ENCODE measurements at places on chromosomes 7 and 10. TPM values are rescaled to one million over a fixed set of nuclear protein-coding genes. Genes with fewer than 3 reads are reported as not detected.

DNA sequence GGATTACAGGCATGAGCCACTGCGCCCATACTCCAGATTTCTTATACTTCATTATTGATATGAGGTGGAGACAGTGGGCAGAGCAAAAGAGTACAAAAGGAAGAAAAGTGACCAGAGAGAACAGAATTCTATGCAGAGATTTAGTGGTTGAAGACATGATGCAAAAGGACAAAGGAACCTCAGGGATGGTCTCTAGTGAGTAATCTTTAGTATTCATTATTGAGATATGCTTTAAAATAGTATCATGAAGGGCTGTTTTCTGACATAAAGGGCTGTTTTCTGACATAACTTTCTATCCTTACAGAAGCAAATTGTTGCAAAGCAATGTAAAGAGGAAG, 81.2 kb upstream of the OIT3 start:
- no peak for DNase-seq

The SHTN1 gene
- polyA plus RNA-seq, result 0.35 TPM

DNA sequence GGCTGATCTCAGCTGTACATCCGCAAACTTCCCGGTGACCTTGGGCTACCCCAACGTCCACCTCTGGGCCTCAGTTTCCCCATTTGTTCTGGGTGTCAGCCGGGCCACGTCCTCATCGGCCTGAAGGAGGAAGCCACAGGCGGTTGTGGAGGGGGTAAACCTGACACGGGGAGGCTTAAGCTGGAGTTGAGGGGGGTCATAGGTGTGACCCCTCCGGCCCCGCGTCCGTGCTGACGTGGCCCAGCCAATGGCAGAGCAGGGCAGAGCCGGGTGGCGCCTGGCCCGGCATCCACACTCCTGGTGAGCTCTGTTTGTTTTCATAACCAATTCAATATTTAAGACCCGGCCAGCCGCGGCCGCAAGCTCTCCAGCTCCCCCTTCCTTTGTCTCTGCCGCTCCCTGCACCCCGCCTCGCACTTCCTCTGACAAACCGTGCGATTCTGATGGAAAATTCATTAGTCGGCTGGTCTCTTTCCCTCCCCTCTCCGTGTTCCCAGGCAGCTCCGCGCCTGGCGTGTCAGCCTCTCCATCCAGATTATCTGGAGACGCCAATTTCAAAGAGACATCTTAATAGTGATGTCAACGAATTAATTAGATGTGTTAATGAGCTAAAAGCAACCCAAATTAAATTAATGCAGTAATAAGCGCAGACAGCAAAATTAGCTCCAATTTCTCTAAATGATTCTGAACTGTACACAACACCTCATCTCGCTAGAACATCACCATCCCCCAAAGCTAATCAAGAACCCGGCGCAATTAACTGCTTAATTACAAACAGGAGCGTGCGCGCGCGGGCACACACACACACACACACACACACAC, 55.4 kb downstream of the MICALL2 start:
- no peak for DNase-seq

- no peak for DNase-seq
Observed at GRCh38 chr10:99605351-99605750, 14.9 kb downstream of the SLC25A28 start.

DNA sequence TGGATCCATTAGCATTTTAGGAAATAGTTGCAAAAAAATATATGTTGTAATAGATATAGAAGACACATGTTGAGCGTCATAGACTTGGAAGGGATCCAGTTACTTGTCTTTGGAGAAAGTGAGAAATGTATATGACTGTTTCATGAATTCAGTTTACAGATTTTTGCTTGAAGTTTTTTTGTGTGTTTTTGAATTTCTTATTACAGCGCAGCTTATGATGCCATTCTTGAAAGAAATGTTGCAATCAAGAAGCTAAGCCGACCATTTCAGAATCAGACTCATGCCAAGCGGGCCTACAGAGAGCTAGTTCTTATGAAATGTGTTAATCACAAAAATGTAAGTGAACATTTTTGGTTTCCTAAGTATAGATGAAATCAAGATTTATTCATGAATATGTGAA, 98.2 kb downstream of the MAPK8 start:
- no peak for DNase-seq

DNA sequence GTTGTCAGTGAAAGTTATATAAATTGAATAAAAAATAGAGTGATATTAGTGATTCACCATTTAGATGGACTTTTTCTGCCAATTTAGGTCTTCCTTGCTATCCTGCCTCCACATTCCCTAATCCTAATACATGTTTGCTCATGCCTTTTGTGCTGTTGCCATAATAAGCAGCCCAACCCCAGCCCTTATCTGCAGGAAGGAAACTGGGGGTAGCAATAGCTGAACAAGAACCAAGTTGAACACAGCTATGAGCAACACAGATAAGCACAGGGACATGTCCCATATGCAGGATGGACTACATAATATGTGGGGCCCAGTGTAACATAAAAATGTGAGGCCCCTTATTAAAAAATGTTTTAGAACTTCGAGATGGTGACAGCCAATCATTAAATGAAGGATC, 91.2 kb upstream of the AHR start:
- no peak for DNase-seq

DNA sequence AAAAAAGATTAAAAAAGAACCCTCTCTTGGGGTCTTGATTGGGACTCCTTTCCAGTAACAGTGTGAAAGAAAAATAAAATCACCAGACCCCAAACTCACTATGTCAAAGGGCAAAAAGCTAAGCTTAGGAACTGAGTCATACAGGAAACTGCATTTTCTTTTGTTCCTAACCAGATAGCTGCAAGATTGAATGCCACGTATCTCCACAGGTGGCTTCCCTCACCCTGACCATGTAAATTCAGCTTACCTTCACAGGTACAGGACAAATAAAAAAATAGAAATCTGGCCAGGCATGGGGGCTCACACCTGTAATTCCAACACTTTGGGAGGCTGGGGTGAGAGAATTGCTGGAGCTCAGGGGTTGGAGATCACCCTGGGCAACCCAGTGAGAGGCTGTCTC, 32.5 kb upstream of the EIF4H start:
- no peak for DNase-seq

The FAM25C gene
- polyA plus RNA-seq, result not detected

All from psoas muscle (tissue), 8 donors.